ENCODE measurements at places on chromosomes 7 and 10.

- no peak for DNase-seq
Measured at GRCh38 chr10:17059197-17059688, 70.4 kb downstream of the CUBN start.

GRCh38 chr10:4033341-4033896 lies 248.4 kb upstream of the KLF6 start:
- DNase-seq: no peak

DNA sequence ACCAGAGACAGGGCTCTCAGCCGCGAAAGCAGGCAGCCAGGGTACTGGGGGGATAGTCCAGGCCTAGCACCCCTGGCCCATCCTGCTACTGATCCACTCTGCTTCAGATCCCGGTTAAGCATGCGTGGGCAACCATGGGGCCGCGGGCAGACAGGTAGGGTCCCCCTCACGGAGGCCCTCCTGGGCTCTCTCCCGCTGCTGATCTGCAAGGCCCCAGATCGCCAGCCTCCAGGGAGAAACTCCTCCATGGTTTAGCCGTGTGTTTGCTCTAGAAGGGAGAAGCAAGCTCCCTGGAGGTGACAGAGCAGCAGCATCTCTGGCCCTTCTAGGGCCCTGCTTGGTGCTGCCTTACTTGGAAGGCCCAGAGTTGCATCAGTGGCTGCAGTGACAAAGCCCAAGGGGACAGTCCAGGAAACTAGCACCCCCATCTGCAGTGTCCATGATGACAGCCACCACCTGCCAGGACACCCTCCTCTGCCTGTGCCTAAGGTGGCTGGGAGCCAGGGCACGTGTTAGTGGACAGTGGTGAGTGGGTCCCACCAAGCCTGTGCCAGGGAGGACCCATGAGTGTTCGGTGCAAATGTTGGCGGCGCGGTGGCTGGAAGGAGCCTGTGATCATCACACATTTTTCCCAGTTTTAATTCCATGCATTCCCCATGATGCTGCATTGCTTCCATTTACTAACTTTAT lies 29.2 kb downstream of the CALML5 start:
- DNase-seq: no peak

GRCh38 chr7:140334341-140335057 lies 63.8 kb downstream of the SLC37A3 start:
- DNase-seq: no peak

DNA sequence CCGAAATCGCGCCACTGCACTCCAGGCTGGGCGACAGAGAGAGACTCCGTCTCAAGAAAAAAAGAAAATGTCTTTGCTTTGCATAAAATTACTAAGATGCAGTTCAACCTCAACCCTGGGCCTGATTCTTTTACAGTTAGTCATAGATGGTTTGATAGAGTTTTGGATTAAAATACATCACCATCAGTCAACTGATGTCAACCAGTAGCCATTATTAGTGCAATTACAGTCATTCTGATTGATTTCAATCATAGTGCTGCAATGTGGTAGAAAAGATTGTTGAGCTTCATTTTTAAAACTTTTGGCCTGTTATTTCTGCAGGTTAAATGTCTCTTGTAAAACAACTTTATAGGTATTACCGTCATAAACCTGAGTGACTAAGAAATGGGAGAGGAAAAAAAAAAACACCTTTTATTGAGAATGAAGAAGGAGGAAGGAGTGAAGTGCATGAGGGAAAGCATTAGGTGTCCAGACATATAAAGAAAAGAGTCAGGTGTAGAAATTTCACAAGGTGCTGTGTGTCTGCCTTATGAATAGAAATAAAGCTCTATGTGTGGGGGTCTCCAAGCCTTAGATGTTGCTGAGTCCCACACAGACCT lies 150.6 kb downstream of the TRIL start:
- DNase-seq: no peak

GRCh38 chr10:60549686-60550085 lies 160.0 kb upstream of the ANK3 start:
- DNase-seq: no peak

DNA sequence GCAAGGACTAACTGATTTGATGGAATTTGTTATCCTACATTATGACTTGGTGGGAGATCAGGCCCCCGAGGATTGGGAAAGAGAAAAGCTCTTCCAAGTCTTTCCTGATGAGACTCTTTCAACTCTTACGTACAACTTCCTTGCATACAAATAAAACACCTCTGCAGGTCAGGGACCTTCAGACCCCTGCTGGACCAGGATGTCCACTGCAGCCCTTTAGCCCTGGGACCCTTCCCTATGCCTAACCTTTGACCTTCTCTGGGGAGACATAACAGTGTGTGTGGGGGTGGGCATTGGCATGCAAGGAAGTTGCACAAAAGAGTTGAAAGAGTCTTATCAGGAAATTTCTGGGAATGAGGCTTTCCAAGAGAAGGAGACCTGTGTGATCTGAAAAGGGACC lies 859.4 kb downstream of the TYW1 start:
- no peak for DNase-seq

DNA sequence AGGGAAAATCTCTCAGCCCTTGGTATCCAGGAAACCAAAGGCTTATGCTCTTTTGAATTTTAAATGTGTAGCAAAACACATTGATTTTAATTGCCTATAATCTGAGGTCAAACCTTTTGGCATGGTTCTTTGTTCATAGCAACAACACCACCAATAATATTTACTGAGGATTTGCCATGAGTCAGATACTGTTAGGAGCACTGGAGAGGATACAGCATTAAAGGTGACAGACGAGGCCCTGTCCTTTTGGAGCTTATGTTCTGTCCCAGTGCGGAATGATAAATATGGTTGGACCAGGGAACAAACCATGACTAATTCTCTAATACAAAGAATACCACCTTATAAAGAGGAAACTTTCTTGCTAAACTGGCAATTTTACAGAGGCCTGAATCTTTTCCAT lies 176.6 kb downstream of the CTNNA3 start:
- no peak for DNase-seq

- no peak for DNase-seq
Measured at GRCh38 chr7:91288208-91288824, 24.1 kb downstream of the FZD1 start.

GRCh38 chr7:8669501-8669851 lies 236.1 kb downstream of the NXPH1 start:
- no peak for DNase-seq

GRCh38 chr7:47627580-47628283 lies 45.8 kb upstream of the TNS3 start:
- DNase-seq: no peak

DNA sequence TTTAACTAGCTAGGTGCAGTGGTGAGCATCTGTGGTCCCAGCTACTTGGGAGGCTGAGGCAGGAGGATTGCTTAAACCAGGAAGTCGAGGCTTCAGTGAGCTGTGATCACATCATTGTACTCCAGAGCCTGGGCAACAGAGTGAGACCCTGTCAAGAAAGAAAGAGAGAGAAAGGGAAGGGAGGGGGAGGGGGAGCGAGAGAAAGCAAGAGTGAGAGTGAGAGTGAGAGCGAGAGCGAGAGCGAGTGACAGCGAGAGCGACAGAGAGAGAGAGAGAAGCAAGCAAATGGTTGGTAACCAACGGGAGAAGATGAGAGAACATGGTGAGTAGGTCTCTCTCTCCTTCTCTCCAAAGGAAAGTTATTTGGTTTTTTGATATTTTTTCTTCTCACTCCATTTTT lies 69.8 kb upstream of the DGKI start:
- DNase-seq: no peak

GRCh38 chr10:33291053-33291592 lies 43.3 kb downstream of the NRP1 start:
- DNase-seq: no peak

- DNase-seq: no peak
Measured at GRCh38 chr7:37853468-37853867, 5.1 kb downstream of the NME8 start.

DNA sequence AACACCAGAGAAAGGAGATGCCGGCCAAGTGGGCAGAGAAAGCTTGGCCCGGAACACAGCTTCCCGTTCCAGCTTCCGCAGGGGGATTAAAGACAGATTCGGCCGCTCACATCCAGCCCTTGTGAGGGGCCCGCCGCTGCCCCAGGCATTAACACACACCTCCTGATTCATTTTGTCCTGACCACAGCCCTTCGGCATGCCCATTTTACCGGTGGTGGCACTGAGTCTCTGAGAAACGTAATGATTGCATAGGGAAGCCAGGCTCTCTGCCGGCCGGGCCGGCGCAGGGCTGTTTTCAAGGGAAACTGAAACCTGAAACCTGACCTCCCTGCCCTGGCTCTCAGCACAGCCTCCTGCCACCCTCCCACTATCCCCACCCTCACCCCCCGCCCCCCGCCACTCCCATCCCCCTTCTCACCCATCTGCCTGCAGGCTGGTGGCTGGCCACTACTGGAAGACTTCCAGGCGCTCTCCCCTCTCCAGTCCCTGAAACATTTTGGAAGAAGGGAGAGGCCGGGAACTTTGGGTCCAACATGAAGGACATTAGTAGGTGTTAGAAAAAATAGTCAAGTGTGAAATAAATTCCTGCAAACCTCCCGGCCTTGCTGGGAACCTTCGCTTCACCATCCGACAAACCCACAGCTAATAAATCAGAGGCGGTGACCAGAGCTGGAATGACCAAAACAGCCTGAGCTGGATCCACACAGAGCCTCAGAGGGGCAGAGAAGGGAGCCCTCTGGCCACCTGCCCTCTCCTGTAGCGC lies 83.5 kb upstream of the CUX1 start:
- DNase-seq: no peak

GRCh38 chr7:92614660-92615174 lies 24.5 kb upstream of the FAM133B start:
- no peak for DNase-seq

DNA sequence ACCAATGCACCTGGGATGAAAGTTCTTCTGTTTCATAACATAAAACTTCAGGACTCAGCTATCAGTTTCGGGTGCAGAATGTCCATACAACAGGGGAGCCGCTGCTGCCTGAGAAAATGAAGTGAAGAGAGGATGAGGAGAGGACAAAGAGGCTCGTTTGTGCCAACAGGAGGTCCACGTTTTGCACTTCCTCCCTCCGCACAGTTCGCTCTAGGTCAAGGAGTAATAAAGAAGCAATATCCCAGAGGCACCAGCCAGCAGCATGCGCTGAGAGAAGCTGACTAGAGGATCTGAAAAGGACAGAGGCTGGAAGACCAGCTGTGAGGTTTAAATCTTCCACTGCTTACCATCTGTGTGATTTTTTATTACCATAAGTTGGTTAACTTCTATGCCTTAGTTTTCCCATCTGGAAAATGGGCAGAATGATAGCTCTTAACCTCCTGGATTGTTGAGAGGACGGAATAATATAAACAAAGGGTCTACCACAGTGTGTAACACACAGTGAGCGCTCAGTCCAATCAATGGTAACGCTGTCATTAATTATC lies 709 bp downstream of the GPAM start:
- DNase-seq: no peak

- DNase-seq: no peak
Measured at GRCh38 chr7:112007185-112007584, 199.0 kb downstream of the DOCK4 start.

DNA sequence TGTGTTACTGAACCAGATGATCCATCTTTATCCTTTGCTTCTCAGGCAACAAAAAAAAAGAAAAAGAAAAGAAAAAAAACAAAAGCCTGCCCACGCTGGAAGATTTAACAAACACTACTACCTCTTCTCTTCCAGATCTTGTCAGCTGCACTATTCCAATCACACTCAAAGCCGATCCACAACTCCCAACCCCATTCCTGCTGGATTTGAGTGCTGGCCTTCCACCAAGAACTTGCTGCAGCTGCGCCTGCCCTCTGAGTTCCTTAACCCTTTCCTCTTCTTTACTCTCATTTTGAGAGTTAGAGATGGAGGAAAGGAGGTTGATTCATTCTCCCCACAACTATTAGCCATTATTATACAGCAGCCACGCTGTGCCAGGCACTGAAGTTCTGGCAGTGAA lies 16.0 kb upstream of the ITGA8 start:
- no peak for DNase-seq

DNA sequence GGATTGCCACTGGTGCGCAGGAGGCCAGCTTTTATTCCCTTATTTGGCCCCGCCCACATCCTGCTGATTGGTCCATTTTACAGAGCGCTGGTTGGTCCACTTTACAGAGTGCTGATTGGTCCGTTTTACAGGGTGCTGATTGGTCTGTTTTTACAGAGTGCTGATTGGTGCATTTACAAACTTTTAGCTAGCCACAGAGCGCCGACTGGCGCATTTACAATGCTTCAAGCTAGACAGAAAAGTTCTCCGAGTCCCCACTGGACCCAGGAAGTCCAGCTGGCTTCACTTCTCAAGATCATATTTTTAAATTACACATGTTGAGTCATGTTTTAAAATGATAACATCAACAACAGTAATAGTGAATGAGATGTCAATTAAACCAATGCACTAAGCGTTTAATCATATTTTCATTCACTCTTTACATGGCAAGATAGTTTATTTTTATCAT lies 128.3 kb downstream of the CUBN start:
- no peak for DNase-seq

- DNase-seq: no peak
Measured at GRCh38 chr10:52436664-52437063, 122.6 kb downstream of the DKK1 start.

Measured in type B pancreatic cell (in vitro differentiated cells).